Stimulated activated CD8-positive, alpha-beta memory T cell treated with anti-CD3 and anti-CD28 coated beads, Interleukin-4, amount 100 ng/mL, for 4 hours (primary cell): ENCODE measurements at places on chromosomes 7 and 10.

GRCh38 chr10:73999703-74000102 is 1.8 kb downstream of the VCL start:
- no peak for DNase-seq

GRCh38 chr10:69409968-69410367 is 6.8 kb downstream of the TACR2 start:
- no peak for DNase-seq

- DNase-seq = no peak
Observed at GRCh38 chr7:151869109-151869428, 7.8 kb downstream of the PRKAG2 start.

- DNase-seq = no peak
Observed at GRCh38 chr10:90328896-90329295, 528.9 kb downstream of the HTR7 start.

DNA sequence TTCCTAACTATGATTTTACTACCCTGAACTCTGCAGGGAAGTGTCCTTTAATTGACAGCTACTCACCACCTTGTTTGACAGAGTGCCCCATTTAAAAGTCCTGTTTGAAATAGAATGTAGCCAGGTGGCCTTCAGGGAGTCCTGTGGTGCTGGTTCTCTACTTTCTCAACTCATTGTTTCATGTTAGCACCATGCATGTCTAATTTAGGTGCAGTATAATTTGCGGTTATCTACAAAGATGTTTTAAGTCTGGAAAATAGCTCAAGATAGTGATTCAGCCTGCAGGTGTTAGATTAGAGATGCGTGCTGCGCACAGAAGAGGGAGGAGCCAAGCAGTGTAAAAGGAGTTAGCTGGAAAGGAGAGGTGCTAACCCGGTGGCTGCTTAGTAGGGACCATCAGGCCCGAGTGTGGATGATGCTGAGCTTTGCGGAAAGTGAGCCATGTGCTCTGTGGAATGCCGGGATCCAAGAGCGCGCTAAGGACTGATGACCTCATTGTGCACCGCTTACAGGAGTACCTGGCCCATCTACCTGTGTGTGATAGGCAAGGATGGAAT is 1.2 kb downstream of the CCM2 start:
- DNase-seq = no peak

DNA sequence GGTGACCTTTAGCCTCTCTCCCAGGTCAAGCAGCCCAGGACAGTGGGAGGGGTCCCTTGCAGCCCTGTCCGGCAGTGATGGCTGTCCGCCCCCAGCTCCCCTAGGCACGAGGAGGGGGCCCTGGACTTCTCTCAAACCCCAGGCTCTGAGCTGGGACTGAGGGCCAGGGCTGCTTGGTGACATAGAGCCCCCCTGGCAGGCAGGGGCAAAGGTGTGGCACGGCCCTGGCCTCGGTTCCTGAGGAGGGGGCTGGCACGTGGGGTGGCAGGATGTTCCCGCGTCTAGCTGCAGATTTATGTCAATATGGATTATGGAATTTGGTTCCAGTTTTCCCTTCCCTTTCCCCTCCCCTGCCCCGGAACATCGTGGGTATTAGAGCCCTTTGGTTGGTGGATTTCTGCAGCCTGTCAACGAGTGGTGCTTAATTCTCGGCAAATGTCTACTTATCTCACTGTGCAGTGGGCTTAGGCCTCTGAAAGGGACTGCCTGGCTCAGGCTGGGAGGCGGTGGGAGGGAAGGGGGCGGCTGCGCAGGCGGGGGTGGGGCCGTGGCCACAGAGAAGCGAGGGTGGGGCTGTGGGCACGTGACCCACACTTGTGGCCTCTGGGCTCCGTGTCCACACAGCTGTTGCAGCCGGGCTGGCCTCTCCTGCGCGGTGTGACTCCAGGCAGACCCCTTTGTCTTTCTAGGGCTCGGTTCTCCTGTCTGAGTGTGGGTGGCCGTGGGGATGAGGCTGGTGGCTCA is 19.3 kb downstream of the UNCX start:
- DNase-seq = no peak

- no peak for DNase-seq
Observed at GRCh38 chr10:77422491-77423338, 214.9 kb downstream of the KCNMA1 start.

- no peak for DNase-seq
Observed at GRCh38 chr7:142919656-142920055, 13.9 kb downstream of the TRPV5 start.

DNA sequence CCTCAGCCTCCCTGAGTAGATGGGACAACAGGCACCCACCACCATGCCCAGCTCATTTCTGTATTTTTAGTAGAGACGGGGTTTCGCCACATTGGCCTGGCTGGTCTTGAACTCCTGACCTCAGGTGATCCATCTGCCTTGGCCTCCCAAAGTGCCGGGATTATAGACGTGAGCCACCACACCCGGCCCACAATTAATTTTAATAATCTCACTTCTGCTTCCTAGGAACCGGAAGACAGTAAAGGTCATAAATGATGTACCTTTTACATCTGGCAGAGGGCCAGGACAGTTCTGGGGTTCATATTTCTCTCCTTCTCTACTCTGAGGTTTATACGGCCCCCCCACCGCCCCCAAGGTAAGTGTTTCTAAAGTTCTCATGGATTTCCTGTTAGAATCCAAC is 31.2 kb upstream of the AOAH start:
- no peak for DNase-seq

DNA sequence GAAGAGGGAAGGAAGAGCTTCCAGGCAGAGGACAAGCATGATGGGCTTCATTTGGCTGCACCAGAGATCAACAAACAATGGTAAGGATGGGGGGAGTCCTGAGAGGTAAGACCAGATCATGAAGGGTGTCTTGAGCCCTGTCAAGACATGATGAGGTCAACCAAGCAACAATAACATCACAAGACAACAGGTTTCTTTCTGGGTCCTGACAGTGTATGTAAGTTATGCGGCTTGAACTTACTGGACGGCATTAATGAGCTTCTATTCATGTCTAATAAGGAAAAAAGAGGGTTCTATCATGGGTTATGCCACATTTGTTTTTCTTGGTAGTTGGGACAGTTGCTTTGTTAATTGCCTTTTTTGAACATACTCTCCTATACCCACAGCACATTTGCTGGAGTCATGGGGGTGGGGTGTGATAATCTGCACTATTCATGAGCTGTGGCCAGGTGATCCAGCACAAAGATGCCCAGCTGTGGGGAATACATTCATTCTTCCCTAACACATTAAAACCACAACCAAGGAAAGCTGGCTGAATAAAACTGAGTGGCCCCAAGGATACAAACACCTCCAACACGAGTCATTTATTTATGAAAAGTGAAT is 168.8 kb upstream of the KLF14 start:
- no peak for DNase-seq

- DNase-seq = no peak
Observed at GRCh38 chr7:158446281-158446680, 141.3 kb downstream of the PTPRN2 start.

- no peak for DNase-seq
Observed at GRCh38 chr10:79185067-79185774, 116.5 kb downstream of the ZMIZ1 start.

DNA sequence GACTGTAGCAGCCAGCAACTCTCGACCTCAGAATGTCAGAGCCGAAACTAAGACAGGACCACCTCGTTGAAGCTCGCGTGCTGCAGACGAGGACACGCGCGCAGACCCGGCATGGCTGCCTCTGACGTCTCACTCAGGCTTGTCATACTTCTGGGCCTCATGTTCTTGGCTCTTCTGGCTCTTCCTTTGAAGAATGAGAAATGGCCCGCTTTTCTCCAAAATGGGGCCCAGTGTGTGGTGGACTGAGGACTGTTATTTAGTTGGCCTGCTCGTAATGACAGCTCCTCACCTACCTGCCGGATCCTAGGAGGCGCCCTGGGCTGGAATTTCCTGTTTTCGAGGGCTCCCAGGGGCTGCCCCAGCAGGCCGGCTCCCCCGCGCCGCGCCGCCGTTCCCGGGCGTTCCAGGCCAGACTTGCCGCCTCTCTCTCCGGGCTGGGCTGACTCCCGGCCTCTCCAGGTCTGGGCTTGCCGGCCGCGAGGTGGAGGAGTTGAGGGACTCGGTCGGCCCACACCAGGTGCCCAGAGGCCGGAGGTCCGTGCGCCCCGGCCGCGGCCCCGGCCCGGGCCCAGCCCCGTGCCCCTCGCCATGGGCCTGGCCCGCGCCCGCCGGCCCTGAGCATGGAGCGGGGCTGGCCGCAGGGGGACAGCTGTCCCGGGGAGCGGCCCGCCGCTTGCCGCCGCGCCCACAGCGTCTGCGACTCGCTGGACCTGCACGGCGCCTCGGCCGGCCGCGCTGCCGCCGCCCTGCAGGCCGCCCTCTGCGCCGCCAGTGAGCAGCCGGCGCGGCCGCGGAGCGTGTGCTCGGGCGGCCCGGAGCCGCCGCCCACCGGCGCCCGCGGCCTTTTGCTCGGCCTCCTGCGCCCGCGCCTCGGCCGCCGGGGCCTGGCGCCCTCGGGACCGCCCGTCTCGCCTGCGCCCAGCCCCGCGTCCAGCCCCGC is 28.1 kb downstream of the AGAP3 start:
- DNase-seq = no peak

DNA sequence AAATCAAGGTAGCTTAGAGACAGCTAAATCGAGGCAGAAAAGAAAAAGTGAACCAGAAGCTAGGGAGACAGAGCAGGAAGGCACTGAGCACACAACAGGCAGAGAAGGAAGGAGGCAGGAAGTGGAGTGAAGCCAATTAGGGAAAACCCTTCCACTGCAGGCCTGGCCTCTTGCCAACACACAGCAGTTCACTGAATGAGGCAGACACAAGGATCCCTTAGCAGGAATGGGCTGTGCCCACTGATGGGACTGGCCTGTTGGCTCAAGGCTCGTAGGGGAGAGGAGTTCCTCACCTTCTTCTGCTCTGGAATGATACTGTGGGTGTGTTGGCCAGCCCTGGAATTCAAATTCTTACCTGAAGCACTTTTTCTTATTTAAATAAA is 220.3 kb upstream of the STK17A start:
- no peak for DNase-seq

- DNase-seq = no peak
Observed at GRCh38 chr10:18137111-18137510, 3.1 kb upstream of the CACNB2 start.

- DNase-seq = no peak
Observed at GRCh38 chr10:1163204-1163660, 107.0 kb downstream of the WDR37 start.

DNA sequence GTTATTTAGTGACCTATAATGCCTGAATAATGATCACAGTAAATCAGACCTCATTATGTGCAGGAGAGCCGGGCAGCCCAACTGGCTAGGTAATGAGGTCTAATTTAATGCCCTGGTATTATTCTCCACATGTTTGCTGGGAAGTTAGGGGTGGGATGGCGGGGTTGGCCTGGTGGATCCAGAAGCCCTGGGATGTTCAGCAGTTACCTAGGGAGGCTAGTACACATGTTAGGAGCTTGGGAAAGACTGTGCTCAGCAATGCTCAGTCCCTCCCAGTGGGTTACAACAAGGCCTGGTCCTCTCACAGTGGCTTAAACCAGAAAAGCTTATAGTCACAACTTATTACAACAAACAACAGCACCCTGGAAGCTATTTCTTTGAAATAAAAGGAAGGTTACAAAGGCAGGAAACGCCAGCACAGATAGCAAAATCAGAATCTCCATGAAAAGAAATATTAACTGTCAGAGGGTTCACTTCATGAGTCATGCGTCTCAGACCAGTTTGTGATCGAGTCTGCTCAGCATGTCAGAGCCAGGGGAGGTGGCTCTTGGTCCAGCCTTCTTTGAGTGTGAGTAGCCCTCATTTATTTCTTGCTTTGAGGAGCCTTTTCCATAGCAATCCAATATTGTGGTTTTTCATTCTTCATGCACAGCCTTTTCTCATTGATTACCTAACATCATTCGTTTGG is 418.6 kb upstream of the NPVF start:
- DNase-seq = no peak

DNA sequence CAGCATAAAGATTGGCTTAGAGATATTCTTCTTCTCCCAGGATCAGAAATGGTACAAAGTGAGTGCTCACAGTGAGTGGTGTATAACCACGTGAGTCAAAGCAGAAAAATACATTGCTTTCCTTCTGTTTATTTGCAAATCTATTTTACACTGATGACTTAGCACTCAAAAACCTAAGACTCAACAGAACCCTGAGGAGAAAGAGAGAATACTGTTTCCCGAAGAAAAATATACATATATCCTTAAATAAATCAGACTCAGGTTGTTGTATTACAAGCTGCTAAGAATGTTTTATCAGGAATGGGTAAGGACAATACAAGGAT is 48.7 kb downstream of the ODAD2 start:
- no peak for DNase-seq

GRCh38 chr10:97844678-97845077 is 5.0 kb upstream of the GOLGA7B start:
- no peak for DNase-seq

- no peak for DNase-seq
Observed at GRCh38 chr7:139153832-139154231, 44.3 kb upstream of the ZC3HAV1 start.

DNA sequence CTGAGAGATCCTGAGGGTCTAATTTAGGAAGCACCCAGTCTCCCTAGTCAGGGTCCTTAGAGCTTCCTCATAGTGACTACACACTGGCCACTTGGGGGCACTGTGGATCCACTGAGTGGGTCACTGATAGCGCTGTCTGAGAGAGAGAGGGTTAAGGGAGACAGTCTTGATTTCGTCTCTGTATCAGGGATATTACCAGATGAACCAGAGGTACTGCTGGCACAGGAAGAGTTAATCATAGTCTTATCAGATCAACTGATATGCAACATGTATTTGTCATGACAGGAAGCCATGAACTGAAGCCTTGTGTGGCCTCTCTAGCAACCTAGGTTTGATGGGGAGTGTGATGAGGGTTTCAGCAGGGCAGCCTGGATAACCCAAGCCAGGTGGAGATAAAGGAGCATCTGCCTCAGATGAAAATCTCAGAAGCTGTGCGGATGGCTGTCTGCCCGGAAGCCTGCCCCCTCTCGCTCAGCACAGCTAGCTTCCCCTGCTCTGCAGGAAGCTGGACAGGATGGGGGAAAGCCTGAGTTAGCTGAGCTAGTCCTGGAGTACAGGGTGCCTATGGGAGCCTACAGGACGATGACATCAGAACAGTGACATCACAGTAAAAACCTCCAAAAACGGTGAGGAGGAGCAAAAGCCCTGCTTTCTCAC is 214.0 kb upstream of the PRSS1 start:
- DNase-seq = peak; percentile 50

DNA sequence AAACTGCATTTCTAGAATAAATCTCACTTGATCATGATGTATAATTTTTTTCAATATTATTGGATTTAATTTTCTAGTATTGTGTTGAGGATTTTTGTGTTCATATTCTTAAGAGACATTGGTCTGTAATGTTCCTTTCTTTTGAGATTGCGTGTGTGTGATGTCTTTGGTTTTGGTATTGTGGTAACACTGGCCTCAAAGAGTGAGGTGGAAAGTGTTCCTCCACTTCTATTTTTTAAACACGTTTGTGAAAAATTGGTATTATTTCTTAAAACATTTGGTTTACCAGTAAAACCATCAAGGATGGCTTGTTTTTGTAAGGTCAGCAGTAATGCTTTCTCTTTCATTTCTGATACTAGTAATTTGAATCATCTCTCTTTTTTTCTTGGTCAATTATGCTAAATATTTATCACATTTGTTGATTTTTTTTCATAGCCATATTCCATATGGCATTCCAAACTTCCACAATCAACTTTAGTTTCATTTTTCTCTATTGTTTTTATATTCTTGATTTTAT is 290.2 kb upstream of the CDC14C start:
- no peak for DNase-seq

GRCh38 chr7:4178916-4179687 is 503.0 kb upstream of the FOXK1 start:
- no peak for DNase-seq

GRCh38 chr10:29932991-29933390 is 126.4 kb downstream of the JCAD start:
- no peak for DNase-seq

- no peak for DNase-seq
Observed at GRCh38 chr7:127337581-127337980, 54.9 kb downstream of the ZNF800 start.
